ENCODE measurements at places on chromosomes 5 and 9.

DNA sequence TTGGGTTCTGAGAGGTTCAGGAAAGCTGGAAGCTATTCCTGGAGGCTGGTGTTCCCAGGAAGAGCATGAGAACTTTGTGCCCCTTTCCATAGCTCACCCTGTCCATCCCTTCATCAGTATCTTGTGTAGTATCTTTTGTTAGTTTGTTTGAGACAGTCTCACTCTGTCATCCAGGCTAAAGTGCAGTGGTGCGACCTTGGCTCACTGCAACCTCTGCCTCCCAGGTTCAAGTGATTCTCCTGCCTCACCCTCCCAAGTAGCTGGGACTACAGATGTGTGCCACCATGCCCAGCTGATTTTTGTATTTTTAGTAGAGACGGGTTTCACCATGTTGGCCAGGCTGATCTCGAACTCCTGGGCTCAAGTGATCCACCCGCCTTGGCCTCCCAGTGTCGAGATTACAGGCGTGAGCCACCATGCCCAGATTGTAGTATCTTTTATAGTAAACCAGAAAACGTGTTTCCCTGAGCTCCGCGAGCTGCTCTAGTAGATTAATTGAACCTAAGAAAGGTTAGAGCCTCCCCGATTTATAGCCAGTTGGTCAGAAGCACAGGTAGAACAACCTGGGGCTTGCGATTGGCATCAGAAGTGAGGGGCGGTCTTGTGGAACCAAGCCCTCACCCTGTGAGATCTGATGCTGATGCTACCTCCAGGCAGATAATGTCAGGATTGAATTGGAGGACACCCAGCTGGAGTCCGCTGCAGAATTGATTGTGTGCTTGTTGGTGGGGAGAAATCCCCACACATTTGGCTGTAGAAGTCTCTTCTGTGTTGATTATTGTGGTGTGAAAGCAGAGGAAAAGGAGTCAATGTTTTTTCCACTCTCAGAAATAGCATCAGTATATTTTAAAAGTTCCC lies 32.3 kb downstream of the ATP6V0E1 start:
- no peak for DNase-seq

GRCh38 chr5:127400539-127400938 lies 109.9 kb downstream of the MEGF10 start:
- no peak for DNase-seq

GRCh38 chr9:130663258-130663976 lies 977 bp upstream of the PRDM12 start:
- no peak for DNase-seq

GRCh38 chr9:15021146-15021545 lies 110.9 kb upstream of the FREM1 start:
- DNase-seq = no peak

- no peak for DNase-seq
Observed at GRCh38 chr5:144864118-144864517, 693.4 kb downstream of the KCTD16 start.

DNA sequence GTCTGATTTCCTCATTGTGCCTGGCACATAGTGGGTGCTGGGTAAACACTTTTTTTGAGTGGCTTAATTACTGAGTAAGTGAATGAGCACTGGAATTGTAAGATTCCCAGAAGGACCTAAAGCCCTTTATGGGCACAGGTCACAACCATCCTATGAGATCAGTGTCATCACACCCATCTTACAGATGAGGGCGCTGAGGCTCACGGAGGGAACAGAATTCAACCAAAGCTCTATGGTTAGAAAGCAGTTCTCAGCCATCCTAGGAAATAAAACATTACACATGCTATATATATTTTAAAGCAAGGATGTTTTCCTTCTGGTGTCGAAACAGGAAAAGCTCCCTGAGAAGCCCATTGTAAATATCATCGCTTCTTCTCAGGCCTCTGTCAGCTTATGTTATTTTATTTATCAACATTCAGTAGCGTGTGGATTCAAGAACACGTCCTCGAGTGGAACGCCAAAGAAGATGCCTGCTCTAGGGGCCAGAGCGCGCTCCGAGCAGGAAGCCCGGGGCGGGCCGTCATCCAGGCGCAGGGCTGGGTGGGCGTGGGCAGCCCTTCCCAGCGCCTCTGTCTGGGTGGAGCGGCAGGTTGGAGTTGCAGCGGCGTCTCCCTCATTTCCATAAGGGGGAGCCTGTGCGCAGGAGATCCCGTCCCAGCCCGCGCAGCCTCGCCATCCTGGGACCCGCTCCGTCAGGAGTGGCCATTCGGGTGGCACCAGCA lies 155.8 kb upstream of the SMIM23 start:
- no peak for DNase-seq

DNA sequence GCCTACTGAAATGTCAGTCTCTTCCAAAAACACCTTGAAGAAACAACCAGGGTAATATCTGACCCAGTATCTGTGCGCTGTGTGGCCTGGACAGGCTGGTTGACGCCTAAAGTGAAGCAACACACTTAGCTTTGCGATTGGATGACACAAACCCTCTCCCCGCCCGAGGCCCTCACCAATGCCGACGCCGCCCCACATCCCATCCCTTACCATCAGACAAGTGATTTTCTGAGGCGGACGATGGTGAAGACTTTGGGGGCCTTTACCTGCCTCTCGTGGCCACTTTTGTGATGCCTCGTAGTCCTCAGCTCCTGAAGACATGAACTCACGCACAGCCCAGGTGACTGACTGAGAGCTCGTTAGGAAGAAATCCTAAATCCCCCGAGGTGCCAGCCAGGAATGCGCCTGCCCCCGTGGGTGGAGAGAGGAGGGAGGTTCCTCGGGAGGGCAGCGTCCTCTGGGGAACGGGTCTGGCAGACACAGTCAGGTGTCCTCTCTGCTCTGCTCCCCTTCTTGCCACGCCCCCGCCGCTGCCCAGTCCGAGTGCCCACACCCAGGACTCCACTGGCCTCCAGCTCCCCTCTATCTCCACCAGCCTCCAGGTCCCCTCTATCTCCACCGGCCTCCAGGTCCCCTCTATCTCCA lies 31.0 kb upstream of the RXRA start:
- DNase-seq = no peak

GRCh38 chr9:131125038-131125287 lies 423 bp upstream of the NUP214 start:
- DNase-seq = no peak

DNA sequence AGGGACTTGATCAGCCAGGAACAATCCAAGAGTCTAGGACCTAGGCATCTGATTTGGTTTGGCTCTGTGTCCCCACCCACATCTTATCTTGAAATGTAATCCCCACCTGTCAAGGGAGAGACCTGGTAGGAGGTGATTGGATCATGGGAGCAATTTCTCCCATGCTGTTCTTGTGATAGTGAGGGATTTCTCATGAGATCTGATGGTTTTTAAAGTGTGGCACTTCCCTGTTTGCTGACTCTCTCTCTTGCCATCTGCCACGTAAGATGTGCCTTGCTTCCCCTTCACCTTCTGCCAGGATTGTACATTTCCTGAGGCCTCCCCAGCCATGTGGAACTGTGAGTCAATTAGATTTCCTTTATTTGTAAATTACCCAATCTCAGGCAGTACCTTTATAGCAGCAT lies 201.7 kb upstream of the ACTBL2 start:
- DNase-seq = no peak

DNA sequence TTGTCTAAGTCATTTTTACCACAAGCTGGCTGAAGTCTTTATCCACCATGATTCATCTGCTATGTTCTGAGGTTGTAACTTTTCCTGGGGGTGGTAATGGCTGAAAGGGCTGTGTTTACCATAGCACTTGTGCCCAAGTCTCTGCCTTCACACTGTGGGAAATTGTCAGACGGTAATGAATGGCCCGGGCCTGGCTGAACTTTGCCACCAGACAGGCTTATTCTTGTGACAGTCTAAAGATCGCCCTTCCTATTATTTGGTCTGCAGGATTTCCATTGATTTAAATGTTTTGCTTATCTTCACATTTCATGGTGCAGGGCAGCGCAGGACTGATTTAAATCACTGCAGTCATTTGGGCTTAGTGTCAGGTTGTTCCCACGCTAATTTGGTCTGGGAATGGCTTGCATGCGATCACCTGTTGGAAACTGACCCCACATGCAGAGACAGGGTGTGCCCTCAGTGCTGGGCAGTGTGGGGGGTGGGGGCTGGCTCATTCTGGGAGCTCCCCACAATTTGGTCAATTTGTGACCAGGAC lies 109.3 kb upstream of the ICE1 start:
- DNase-seq = no peak

DNA sequence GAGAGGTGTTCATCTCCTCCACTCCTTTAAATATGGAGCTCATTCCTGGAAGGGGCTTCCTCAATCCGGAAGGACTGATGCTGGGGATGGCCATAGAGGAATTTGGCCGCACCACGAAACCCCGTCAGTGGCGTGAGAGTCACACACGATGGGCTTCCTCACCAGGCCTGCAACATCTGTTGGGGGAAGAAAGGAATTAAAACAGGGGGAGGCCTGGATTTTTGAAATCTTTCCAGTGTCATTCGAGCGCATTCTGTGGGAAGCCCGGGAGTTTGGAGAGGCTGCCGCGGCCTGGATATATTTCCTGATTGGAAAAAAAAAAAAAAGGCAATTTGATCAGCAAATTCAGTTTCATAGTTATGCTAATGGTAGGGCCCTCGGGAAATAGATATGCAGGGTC lies 76.3 kb upstream of the ORM1 start:
- DNase-seq = no peak

GRCh38 chr9:125894566-125894965 lies 147.4 kb downstream of the PBX3 start:
- no peak for DNase-seq

DNA sequence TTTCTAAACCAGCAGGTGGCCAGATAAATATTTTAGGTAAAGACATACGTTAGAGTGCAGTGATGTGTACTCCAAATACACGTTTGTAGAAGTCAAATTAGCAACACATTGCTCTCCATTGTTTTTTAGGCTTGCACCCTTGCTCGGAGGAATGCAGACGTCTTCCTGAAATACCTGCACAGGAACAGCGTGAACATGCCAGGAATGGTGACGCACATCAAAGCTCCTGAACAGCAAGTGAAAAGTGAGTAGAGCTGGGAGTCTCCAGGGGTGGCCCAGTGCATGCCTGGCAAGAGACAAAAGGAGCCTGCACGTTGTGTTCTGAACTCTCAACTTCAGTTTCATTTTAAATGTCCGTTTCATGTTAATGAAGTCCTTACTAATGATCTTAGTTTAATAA lies 207.5 kb upstream of the OTULINL start:
- DNase-seq = no peak

DNA sequence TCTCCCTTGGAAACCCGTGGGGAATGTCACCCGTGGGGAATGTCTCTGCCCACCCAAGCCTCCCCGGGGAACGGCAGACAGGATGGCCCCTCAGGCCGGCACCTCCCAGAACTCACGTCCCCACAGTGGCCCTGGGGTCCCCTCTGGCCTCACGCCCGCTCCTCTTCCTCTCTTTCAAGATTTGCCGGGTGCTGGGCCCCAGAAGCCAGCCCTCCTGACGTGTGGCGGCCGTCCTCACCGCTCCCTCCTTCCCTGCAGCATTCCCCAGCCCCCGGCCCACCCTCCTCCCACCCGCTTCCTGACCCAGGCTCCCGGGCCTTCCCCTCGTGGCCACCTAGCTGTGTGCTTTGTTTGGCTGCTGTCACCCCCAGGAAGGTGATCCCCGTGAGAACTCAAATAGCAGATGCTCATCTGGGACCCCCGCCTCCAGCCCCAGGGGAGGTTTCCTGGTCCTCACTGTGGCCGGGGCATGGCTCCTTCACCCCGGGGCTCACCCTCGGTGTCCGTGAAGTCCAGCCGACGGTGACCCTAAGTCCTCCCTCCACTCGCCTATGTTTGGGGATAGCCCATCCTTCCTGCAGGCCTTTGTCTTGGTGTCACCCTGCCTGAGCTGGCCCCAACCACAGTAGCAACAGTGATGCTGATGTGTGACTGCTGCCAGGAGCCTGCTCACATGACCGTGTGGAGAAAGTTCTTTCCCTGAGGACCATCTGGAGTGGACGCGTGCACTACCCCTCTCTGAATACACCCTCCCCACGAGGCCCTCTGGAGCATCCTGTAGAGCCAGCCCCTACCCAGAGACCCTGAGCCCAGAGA lies 163.3 kb upstream of the IER5L start:
- no peak for DNase-seq

DNA sequence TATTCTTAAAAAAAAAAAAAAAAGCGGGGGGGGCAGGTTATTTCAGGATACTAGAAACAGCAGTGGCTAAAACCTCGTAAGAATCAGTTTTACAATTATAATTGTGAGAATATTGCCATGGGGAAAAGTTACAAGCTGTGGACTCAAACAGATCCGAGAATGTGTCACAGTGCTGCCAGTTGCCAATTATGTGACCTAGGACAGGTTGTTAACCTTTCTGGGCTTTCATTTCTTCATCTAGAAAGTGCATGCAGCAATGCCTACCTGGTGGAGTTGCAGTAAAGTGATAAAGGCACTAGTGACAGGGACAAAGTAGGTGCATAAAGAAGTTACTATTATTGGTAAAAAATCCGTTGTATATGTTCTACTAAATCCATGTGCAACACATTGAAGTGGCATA lies 75.8 kb downstream of the CDH6 start:
- no peak for DNase-seq

- no peak for DNase-seq
Observed at GRCh38 chr9:72041775-72042194, 18.6 kb downstream of the C9orf57 start.

GRCh38 chr5:122180863-122181548 lies 51.7 kb downstream of the ZNF474 start:
- DNase-seq = no peak

DNA sequence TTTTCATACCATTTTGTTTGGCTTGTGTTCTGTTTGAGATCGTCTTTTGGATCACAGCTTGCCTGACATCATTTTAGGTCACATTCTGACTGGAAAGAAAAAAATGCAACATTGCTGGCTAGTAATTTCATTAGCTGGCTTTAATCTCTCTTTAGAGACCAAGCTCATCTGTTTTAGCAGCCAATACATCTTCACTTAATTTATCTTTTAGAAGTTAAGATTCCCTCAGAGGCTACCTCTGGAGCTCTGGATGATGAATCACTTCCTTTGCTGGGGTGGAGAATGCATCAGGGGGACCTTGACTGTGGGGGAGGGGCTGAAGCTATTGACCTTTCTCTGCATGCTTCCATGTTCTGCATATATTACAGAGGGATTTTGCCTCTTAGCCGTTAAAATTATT lies 181.5 kb upstream of the OTULINL start:
- DNase-seq = no peak

GRCh38 chr5:161311146-161311708 lies 235.3 kb downstream of the GABRB2 start:
- DNase-seq = no peak

- DNase-seq = no peak
Observed at GRCh38 chr5:35230038-35230611, at the start of gene PRLR. TSS of gene PRLR (minus strand) at chr5:35230487. CDS start at chr5:35089620, 140,867 bp downstream.

DNA sequence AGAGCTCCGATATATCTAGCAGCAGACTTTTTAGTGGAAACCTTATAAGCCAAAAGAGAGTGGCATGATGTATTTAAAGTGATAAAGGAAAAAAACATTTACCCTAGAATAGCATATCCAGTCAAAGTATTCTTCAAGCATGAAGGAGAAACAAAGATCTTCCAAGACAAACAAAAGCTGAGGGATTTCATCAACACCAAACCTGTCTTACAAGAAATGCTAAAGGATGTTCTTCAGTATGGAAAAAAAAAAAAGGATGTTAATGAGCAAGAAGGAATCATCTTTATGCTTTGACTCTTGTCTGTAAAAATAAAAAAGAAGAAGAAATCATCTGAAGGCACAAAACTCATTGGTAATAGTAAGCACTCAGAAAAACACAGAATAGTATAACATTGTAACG lies 338.2 kb downstream of the TLE1 start:
- no peak for DNase-seq

GRCh38 chr5:149238540-149238939 lies 33.1 kb upstream of the AFAP1L1 start:
- no peak for DNase-seq

Measured in nucleus accumbens (tissue), 56 donors.